Adrenal gland (tissue), 19 donors: ENCODE measurements at places on chromosomes 11 and 22.
A peak's percentile ranks its signal among the peaks of the same experiment; 100 is the strongest.

DNA sequence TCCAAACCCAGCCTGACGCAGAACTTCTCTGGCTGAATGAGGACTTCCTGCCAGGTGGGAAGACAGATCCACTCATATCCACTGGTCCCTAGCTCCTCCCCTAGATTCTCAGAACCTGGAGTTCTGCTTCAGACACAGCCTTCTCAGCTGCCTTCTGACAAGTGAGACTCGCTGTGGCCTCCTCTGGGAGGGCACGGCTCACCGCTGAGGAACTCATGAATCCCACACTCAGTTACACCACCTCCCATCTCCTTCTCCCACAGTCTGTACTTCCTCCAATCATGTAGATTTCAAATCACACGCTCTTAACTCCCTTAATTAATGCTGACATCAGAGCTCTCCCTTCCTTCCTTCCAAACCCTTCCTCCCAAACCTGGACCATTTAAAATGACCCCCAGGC lies 86.4 kb upstream of the TMEM45B start:
- DNase-seq, result no peak

DNA sequence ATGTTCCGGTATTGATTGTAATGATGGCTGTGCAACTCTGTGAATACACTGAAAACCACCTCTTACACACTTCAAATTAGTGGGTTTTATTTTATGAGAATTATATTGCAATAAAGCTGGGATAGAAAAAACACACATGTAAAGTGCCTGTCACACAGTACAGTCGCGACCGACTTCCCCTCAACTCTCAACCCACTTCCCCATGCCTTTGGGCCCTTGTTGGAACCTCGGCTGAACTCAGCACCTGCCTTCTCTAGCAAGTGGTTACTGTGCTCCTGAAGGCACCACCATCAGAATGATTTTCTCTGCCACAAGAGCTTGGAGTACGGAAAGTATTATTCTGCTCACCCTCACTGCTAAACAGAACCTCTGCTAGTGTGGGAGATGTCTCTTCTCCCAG lies 13.5 kb downstream of the KCNJ1 start:
- no peak for DNase-seq

GRCh38 chr11:771617-772204 lies 5.6 kb downstream of the GATD1 start:
- no peak for DNase-seq

- DNase-seq, result no peak
Observed at GRCh38 chr22:26608129-26608528, 9.7 kb downstream of the CRYBB1 start.

DNA sequence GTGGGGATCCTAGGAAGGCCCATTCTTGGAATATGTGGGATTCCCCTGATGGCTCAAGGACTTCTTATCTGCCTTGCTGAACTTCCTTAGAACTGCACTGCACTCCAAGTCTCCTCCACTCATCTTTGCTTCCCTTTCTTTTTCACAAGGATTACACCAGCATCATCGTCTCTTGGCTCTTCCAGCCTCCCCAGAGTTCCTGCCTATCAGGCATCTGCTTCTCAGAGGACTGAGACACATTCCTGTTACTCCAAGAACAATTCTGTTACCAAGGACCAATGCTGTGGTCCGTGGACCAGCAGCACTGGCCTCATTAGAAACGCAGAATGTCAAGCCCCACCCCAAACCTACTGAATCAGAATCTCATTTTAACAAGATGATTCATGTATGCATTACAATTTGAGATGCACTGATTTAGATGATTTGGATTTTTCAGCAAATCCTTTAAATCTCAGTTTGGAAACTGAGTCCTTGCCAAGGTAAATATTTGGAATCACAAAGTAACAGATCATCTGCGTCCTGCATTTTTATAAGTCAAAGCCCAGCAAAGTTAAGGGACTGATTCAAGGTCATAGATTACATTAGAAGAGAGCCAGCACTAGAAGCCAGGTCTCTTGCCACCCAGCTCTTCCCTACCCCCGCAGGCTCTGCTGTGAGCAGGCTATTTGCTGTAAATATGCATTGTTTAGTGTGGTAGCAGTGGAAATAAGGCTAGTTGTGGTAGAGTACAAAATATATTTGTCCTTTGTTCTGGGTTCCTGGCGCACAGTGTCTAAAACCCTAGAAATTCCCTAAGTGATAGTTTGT lies 110.9 kb downstream of the SWAP70 start:
- no peak for DNase-seq

GRCh38 chr11:116312570-116313391 lies 460.0 kb downstream of the BUD13 start:
- peak; percentile 96 for DNase-seq
